Cortex of kidney (tissue), 1 donor: ENCODE measurements at places on chromosomes 4 and X.

GRCh38 chr4:119788349-119789266, 160.0 kb upstream of the PDE5A start:
- DNase-seq, result no peak

DNA sequence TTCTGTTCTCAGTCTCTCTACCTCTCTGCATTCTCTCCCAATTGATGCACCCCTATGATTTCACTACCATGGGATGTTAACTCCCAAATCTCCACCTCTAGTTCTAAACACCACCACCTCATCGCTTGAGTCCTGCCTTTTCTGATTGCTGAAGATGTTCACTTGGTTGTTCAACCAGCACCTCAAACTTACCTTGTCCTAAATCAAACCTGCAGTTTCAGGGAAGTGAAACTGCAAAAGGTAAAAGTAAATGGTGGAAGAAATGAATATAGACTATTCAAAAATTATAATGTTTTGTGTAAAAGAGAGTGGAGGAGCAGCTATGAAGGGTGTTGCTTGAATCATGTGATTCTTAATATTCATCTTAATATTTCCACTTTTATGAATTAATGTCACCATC, 91.0 kb downstream of the PDE5A start:
- no peak for DNase-seq

- no peak for DNase-seq
These were observed 31.5 kb downstream of the PRPS1 start for GRCh38 chrX:107659768-107660167.

DNA sequence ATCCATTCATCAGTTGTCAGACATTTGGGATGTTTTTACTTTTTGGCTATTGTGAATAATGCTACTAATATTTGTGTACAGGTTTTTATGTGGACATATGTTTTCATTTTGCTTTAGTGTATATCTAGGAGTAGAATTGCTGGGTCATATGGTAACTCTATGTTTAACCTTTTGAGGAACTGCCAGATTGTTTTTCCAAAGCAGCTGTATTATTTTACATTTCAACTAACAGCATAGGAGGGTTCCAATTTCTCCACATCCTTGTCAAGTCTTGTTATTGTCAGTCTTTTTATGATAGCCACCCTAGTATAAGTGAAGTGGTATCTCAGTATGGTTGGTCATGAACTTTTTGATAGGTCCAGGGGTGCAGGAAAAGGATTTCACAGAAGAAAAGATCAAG, 114.5 kb upstream of the FAM9C start:
- DNase-seq, result no peak

DNA sequence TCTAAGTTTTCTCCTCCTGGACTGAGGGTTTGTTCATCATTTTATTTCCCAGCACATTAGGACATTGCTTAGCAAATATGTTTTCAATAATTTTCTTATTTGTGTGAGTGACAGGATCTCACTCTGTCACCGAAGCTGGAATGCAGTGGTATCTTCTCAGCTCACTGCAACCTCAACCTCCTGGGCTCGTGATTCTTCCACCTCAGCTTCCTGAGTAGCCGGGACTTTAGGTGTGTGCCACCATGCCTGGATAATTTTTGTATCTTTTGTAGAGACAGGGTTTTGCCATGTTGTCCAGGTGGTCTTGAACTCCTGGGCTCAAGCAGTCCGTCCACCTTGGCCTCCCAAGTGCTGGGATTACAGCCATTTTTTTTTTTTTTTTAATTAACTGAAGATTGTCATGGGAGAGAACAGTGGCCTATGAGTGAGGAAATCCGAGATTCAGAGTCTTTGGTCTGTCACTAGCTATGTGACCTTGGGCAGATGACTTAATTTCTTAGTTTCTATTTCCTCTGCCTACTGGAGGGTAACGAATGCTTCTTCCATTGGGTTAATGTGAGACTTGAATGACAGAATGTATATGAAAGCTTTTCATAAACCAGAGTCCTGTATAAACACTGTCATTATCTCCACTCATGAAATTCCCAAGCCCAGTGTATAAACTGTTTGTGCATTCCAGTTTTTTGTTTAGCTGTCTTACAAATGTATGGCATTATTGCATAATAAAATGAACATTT, 23.9 kb downstream of the MOB1B start:
- no peak for DNase-seq

- no peak for DNase-seq
These were observed 129.6 kb upstream of the INTU start for GRCh38 chr4:127503111-127503510.

DNA sequence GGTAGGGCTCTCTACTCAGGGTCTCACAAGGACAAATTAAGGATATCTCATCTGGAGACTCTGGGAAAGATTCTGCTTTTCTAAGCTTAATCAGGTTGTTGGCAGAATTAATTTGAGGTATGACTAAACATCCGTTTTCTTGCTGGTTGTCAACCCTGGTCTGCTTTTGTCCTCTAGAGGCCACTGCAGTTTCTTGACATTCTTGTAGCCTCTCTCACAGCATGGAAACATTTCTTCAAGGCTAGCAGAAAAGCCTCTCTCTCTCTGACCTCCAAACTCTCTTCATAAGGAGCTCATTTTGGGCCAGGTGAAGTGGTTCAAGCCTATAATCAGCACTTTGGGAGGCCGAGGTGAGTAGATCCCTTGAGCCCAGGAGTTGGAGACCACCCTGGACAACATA, 749.5 kb upstream of the PCDH7 start:
- no peak for DNase-seq

- DNase-seq, result no peak
These were observed 34.8 kb downstream of the CCNQ start for GRCh38 chrX:153564047-153564606.

DNA sequence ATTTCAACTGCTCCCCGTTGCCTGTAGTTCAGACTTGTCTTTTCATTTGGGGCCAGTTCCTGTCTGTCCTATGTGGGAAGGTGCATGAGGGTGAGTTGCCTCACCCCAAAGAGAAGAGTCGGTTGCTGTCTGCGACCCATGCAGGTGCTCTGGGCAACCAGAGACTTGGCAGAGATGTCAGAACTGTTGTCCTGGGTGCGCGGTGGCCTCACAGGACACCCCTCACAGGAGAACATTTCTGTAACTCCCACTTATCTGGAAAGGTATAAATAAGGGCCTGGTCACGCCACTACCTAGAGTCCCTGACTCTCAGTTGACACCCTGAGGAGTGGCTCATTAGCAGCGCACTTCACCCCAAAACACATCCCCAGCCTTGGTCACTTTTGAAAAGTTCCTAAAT, 9.7 kb upstream of the NAT8L start:
- no peak for DNase-seq

DNA sequence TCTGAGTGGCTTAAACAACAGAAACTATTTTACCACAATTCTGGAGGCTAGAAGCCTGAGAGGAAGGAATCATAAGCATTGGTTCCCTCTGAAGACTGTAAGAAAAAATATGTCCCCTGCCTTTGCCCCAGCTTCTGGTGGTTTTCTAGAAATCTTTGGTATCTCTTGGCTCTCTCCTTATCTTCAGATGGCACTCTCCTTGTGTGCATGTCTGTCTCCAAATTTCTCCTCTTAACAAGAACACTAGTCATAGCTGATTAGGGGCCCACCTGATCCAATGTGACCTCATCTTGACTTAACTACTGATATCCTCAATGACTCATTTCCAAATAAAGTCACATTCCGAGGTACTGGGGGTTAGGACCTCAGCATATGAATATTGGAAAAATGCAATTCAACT, 635.0 kb upstream of the NR3C2 start:
- no peak for DNase-seq

DNA sequence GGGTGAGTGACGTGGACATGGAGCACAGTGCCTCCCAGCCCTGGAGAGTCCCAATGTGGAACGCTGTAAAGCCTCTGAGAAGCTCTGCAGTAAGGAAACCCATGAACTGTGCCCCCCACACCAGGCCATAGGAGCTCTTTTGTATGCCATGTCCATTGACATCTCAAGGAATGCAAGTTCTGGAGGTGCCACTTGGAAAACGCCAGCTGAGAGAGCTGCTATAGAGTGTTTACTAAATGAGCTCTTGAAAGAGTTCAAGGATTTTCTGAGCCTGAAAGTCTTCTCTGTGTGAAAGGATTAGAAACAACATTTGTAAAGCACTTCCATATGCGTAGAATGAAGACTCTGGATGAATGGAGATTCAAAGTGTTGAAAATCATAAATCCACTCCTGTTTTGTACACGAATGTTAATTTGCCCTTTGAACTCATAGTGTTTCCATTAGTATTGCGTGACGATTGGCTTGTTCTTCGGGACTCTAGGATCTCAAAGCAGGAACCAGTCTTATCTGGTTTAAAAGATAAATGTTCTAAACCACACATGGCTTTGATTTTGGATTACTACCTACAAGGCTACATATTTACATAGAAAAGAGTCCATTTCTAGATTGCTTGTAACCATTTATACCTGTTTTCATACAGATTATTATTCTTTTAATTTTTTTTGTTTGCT, 41.8 kb upstream of the STOX2 start:
- no peak for DNase-seq

DNA sequence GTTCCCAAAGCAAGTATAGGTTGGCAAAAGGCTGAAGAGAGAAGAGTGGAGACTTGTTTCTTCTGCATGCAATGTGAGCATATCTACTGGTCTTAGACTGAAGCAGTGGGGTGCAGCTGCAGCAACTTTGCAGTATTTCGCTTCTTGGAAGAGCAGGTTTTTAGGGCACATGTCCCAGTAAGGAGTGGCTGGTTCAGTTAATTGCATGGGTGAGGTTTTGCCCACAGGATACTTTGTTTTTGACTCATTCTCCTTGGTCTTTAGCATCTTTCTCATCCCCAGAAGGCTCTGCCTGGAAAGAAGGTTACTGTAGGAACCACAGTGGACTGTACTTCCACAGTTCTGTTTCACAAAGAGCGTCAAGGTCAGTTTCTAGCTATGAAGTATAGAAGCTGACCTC, 68.0 kb upstream of the NR3C2 start:
- DNase-seq, result no peak
